ENCODE measurements at places on chromosomes 3 and 15.

DNA sequence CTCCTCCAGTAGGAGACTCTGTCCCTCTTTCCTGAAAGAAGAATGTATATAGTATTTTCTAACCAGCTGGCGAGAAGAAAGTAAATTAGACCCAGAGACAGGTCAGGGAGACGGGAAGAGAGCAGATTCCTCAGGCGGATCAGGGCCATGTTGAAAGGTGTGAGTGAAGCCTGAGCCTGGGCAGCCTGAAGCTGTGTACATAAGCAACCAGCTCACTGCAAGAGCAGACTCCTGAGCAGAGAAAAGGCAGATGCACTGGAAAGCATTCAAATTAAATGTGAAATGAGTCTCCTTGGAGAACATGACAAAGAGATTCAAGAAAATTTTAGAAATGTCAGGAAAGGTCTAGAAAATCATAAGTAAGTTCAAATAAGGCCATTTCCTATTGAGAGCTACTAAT, 165.8 kb downstream of the GOLIM4 start:
- DNase-seq, result no peak

DNA sequence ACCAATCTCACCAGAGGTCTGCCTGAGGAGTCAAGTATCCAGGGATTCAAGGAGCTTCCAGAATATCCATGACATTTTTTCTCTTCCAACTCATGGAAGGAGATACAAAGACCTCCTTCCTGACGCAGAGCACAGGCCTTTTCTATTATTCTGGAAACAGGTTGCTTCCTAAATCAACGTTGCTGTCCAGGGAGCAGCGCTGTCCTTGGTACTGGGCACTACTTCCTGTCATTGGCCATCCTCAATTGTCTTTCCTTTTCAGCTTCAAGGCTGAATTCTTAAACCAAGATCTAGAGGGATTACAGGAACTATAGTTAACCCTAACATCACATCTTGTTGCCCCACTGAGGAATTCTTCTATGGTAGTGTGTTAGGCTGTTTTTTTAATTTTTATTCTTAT, 50.4 kb upstream of the TBC1D21 start:
- no peak for DNase-seq

- no peak for DNase-seq
Measured at GRCh38 chr3:65761446-65762234, 277.1 kb downstream of the MAGI1 start.

DNA sequence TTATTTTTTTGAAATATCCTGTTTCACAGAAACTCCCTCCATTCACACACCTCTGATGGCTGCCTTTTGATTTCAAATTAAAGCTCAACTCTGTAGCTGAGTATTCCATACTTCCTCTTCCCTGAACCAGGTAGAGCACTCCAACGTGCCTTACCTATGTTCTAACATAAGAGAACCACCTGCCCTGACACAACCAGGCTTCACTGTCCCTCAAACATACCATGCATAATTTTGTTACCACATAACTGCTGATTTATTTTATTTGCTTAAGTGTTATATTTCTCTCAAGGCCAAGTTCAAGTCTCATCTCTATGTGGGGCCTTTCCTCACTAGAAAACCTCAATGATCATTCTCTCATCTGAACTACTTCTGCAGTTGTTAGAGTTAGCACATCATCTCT, 209.7 kb downstream of the P3H2 start:
- DNase-seq, result no peak

DNA sequence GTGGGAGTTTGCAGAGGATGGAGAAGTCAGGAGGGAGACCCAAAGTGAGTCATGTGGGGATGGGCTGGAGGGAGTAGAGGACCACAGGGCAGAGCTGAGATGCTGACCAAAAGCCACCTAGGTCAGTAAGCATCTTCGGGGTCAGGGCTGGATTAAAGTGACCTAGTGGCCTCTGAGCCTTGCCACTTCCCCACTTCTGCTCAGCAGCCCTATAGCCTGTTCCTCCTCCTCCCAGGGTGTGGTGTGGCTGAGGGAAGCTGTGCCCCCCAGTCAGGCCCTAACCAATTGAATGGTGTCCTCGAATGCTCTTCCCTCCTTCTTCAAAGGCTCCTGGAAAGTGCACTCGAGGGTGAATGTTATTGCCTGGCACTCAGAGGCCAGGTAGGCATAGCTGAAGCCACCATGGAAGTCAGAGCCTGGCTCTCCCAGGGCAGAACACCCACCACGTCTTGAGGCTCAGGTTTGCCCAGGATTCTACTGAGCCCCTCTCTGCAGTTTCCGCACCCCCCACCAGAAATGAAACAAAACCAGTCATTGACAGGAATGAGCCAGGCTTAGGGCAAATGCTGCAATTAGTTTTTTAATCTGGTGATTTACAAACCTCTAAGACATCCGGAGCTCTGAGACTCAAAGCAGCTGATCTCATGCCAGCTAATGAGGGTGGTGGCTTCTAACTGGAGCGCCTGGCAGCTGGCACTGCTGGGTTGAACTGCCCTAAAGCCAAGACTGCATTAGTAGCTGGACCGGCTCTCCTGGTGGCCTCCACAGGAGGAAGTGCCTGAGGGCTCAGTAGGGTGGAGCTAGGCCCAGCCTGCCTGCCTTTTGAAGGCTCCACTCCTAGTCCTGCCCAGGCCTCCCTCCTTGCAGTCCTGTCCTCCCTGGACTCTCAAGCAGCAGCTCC, 26.0 kb upstream of the VIPR1 start:
- DNase-seq, result no peak

DNA sequence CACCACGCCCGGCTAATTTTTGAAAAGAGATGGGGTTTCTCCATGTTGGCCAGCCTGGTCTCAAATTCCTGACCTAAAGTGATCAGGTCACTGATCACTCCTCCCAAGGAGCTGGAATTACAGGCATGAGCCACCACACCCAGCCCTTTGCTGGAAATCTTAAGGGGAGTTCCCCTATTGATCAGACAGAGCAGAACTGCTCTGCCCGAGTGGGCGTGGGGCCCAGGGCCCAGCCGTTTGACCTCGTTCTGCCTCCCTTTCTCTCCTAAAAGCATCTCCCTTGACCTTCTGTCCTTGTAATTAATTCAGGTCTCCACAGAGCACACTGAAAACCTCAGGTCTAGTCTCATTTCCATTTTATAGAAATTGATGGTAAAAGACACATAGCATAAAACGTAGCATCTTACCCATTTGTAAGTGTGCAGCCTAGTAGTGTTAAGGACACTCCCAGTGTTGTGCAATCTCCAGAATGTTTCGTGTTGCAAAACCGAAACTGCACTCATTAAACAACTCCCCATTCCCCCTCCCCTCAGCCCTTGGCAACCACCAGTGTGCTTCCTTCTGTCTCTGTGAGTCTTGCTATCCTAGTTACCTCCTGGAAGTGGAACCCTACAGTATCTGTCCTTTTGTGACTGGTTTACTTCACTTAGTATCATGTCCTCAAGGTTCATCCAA, 89.3 kb downstream of the SLCO3A1 start:
- no peak for DNase-seq

DNA sequence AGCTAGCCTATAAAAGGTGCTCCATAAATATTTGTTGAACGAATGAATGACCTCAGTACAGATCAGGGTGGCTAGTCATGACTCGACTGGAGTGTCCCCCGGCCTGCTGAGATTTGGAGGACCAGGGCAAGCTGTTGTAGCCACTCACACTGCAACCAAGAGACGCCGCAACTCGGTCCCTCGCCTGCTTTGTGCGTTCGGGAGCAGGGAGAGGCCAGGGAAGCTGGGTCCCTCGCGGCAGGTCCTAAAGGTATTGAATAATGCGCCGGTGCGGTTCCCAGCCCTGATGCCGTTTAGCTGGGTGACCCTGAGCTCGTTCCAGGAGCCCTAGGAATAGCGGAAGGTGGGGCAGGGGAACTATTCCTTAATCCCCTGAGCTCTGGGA, 1.8 kb downstream of the IGDCC4 start:
- no peak for DNase-seq

GRCh38 chr3:165805946-165806561, 31.2 kb downstream of the BCHE start:
- DNase-seq, result no peak
